ENCODE measurements at places on chromosomes 7 and 10.

DNA sequence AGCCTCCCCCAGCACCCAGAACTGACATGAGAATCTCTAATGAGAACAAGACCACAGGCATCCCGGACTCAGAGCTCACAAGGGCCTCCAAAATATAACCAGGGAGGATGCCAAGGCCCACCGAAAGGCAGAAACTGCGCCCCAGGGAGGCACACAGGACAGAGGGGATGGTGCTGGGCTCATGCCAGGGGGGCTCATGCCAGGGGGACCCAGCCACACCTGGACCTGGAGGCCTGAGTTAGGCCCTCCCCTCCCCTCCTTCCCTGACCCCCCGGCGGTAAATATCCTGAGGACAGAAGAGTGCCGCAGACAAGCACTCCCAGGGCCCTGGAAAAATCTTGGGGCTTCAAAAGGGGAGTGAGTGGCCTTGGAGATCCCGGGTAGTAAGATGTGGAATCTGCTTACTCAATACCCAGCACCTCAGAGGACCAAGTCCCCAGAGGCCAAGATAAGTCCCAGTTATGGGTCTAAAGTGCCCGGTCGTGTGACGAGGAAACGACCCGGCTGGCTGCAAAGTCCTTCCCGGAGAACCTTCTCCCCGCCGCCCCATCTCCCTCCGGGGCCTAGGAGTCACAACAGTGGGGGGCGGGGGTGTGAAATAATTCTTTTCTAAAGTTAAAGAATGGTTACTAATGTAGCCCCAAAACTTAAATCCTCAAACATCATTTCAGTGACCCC, 11.9 kb downstream of the PDGFA start:
- no peak for DNase-seq

DNA sequence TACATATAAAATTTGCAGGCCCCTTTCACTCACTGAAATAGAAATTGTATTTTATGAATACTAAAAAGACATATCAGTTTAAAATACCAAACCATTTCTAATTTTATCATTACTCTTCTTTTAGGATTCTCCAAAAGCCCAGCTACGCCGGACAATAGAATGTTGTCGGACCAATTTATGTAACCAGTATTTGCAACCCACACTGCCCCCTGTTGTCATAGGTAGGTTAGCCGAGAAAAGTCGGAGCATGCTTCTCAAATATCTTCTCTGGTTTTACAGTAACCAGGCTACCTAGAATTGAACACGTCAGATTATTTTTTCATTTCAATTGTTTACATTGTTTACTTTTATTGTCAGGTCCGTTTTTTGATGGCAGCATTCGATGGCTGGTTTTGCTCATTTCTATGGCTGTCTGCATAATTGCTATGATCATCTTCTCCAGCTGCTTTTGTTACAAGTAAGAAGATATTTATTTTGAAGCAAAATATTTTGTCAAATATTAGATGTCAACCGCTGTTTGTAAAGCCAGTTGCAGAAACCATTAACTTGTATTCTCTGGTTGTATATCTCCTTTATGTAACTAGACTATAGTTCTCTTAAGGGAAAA, 57.6 kb downstream of the MMRN2 start:
- peak; percentile 28 for DNase-seq

- no peak for DNase-seq
Observed at GRCh38 chr10:84196941-84197340, 2.6 kb downstream of the CDHR1 start.

DNA sequence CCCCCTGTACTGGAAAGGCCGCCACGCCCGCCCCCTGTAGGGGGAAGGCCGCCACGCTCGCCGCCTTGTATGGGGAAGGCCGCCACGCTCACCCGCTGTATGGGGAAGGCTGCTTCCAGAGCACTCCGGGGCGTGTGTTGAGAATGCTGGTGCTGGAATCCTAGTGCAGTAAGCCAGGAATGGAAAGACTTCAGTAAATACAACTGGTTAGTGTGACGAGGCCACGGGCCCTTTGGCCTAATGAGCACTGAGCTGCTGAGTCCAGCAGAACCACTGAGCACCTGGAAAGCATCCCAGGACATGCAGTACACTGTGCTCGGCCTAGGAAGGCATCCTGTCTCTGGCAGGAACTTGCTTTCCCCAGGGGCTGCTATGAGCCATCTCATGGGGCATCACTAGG, 398.9 kb downstream of the PTPRN2 start:
- DNase-seq: no peak

DNA sequence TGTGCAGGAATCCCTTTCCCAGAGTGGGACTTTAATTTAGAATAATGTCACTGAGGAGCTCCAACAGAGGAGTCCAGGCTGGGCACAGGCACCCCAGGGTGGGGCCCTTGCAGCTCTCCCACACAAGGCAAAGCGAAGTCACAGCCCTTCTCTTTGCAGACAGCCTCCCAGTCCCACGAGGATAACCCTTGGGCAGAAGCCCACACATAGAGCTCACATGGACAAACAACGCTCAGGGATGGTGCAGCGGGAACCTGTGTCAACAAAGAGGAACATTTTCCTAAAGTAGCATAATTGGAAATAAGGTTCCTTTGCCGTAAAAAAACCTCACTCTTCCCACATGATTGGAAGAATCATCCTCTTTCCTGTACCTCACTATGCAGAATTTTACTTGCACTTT, 29.3 kb upstream of the GGCT start:
- DNase-seq: no peak

GRCh38 chr10:18822156-18822555, 162.9 kb downstream of the ARL5B start:
- DNase-seq: no peak

- no peak for DNase-seq
Observed at GRCh38 chr7:98515201-98515600, 101.9 kb upstream of the NPTX2 start.

DNA sequence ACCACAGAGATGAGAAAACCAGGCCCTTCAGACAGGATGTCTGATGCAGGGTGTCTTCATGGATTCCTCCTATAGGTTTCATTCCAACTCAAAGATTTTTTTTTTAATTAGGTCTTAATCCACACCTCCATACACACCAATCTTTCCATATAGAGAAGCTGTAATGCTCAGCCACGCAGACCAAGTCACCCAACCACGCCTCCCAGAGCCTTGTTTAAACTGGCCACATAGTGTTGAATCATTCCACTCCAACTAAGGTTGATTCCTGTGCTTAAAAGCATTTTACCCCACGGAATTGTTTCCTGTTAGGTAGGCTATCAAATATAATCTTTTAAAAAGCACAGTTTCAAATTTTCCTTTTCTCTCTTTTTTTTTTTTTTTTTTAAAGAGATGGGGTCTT, 153.6 kb downstream of the TYW1B start:
- no peak for DNase-seq

- DNase-seq: no peak
Observed at GRCh38 chr7:157432541-157432956, 95.7 kb downstream of the DNAJB6 start.

DNA sequence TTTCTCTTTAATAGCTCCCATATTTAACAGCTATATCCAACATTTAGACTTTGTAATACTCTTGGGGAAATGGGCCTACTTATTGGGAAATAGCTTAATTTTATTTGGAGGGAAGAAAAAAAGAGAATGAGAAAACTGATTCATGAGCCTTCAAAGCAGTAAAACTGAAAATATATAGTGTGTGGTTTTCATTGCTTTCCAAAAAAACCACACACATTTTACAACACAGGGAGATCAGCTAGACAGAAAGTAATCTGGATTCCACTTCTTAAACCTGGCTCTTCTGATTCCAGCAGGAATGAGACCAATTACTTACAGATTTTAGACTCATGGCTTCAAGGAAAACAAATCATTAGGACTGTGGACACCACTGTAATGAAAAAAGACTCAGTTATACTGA, 48.7 kb downstream of the CH25H start:
- no peak for DNase-seq

DNA sequence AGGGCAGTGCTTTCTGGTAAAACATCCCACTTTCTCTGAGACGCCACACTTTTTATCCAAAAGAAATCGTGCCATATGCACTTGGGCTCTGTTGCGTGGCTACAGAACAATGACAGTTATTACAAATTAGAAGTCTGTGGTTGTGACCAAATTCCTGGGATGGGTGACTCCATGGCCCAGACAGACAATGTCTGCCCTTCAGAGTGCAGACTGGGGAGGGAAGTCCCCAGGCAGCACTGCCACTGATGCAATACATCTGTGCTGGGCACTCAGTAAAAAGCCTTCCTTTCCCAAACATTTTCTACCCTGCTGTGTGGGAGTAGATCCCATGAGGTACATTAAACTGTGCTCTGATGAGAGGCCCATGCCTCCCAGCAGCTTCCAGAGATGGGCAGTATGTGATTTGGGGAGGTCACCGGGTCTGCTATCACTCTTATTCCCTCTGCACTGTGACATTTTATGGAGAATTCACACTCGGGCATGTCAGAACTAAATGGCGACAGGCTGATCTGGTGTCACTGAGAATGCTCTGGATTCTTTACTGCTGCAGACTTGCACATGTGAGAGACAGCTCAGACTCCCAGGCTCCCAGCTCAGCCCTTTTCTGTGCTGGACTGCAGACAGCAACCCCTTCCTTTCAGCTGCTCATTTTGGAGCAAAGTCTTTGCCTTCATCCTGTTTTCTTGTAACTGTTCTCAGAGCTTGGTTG, 243.5 kb upstream of the ZNF32 start:
- DNase-seq: no peak

DNA sequence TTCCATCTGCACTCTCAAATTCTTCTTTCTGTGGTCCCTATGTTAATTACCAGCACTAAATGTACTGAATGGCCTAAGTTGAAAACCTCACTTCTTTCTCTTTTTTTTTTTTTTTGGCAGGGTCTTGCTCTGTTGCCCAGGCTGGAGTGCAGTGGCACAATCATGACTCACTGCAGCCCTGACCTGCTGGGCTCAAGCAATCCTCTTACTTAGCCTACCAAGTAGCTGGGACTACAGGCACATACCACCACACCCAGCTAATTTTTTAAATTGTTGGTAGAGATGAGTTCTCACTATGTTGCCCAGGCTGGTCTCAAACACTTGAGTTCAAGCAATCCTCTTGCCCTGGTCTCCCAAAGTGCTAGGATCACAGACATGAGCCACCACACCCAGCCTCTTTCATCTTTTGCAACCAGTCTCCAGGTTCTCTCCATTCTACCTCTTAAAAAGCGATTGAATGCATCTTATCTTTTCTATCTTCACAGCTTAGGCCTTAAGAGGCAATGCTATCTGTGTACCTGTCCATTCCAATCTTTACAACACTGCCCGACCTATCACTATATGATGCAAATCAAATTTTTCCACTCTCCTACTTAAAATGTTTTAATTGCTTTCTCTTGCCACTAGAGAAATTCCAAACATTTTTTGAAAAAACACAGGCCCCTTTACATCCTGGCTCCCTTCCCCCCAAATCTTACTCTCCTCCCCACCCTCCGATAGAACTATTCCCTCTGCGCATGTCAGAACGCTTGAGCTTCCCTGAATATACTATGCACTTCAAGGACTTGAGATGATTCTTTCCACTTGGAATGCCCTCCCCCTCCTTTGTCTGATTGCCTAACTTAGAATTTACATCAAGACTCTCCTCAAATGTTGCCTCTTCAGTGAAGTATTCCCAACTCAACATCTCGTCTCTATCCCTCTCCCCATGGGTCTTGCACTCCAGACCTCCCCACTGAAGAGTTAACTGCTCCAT, 6.0 kb downstream of the ICA1 start:
- DNase-seq: no peak

GRCh38 chr10:63555330-63555729, 34.1 kb downstream of the REEP3 start:
- no peak for DNase-seq

- DNase-seq: no peak
Observed at GRCh38 chr7:116633131-116633988, 38.6 kb upstream of the MET start.

GRCh38 chr7:144656965-144657517, 178.8 kb downstream of the TPK1 start:
- DNase-seq: no peak

DNA sequence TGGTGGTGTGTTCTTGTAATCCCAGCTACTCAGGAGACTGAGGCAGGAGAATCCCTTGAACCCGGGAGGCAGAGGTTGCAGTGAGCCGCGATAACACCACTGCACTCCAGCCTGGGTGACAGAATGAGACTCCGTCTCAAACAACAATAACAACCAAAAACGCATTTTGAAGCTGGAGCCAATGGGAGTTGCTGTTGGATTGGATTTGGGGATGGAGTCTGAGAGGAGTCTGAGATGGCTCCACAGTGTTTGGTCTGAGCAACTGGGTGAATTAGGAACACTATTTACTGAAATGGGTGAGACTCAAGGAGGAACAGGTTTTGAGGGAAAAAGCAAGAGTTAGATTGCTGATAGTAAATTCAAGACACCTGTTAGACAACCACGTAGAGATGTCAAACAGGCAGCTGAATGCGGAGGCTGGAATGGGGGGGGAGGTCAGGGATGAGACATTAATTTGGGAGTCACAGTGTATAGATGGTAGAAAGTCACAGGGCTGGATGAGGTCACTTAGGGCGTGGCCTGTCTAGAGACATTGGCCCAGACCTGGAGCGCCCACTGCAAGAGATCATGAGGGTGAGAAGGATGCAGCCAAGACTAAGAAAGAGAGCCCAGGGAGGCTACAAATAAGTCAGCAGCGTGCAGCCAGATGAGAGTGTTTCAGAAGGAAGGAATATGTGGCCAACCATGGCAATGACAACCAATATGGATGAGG, 56.4 kb downstream of the CYCS start:
- DNase-seq: no peak

DNA sequence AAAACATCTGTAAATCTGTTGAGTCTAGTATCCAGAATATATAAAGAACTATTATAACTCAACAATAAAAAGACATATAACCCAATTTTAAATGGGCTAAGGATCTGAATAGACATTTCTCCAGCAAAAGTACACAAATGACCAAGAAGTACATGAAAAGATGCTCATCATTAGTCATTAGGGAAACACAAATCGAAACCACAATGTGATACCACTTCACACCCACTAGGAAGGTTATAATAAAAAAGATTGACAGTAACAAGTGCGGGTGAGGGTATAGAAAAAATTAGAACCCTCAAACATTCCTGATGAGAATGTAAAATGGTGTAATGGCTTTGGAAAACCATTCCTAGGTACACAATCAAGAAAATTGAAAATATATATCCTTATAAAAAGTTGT, 4.1 kb downstream of the XPNPEP1 start:
- no peak for DNase-seq

Data from stimulated activated naive CD4-positive, alpha-beta T cell (primary cell).